Muscle of leg (tissue), 16 donors: ENCODE measurements at places on chromosomes 1 and 21.

GRCh38 chr1:11595285-11595684, 58.9 kb downstream of the FBXO2 start:
- DNase-seq, result no peak

- no peak for DNase-seq
Measured at GRCh38 chr1:40306296-40306695, 10.8 kb downstream of the COL9A2 start.

DNA sequence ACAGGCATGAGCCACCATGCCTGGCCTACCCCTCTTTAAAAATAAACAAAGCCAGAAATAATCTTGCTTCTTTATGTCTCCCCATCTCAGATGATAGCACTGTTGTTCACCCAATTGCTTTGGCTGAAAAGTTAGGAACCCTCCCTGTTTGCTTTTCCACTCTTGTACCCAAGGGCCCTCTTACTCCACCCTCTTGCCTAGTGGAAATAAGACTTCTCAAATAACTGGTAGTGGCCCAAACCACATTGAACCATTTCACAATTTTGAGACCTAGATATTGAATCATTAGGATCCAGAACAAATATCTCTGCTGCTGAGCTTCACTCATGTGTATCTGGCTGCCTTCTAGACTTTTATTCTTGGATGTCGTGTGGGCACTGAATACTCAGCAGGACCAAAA, 37.7 kb downstream of the RNF220 start:
- no peak for DNase-seq

GRCh38 chr1:41365772-41366454, 4.7 kb downstream of the FOXO6 start:
- DNase-seq, result peak; percentile 55

- peak; percentile 7 for DNase-seq
Measured at GRCh38 chr1:66671455-66671854, 80.8 kb upstream of the DYNLT5 start.

- peak; percentile 26 for DNase-seq
Measured at GRCh38 chr1:216983823-216984222, 260.6 kb upstream of the ESRRG start.

DNA sequence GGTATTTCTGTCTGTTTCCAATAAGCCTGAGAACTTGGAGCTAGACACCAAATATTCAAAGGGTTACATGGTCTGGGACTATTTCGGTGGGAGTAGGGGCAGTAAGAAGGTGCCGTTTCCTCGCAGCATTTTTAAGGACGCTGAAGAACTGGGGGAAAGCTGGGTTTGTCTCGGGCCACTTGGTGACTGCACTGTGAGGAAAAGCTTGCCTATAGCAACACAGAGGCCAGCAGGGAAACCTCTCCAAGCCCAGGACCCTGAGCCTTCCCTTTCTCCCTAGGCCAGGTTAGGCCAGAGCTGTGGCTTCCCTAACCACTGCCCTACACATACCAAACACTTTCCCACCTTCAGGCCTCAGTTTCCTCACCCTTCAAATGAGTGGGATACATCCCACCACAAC, 3.3 kb downstream of the GLIS1 start:
- DNase-seq, result no peak

- no peak for DNase-seq
Measured at GRCh38 chr1:10489291-10490055, 14.7 kb downstream of the PEX14 start.

- no peak for DNase-seq
Measured at GRCh38 chr1:244219802-244220201, 168.7 kb downstream of the ZBTB18 start.

- peak; percentile 50 for DNase-seq
Measured at GRCh38 chr1:47930210-47930840, 66.9 kb downstream of the TRABD2B start.

DNA sequence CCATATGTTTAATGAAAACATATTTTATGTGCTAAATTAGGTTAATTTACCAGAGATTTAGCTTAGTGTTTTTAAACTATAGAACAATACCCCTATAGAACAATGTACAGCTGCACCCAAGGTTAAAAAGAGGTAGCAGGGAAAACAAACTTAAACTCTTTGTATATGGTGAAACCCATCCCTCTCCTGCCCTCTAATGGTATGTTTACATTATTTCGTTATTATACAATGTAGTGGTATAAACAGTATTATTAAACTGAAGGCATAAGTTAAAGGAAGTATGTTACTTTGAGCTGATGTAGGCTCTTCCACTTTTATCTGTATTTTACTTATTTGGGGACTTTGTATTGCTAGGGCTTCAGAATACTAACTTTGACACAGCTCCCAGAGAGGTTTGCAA, 16.7 kb upstream of the ZYG11A start:
- DNase-seq, result no peak

- DNase-seq, result peak; percentile 83
Measured at GRCh38 chr1:39623053-39623452, 16.4 kb downstream of the HEYL start.

DNA sequence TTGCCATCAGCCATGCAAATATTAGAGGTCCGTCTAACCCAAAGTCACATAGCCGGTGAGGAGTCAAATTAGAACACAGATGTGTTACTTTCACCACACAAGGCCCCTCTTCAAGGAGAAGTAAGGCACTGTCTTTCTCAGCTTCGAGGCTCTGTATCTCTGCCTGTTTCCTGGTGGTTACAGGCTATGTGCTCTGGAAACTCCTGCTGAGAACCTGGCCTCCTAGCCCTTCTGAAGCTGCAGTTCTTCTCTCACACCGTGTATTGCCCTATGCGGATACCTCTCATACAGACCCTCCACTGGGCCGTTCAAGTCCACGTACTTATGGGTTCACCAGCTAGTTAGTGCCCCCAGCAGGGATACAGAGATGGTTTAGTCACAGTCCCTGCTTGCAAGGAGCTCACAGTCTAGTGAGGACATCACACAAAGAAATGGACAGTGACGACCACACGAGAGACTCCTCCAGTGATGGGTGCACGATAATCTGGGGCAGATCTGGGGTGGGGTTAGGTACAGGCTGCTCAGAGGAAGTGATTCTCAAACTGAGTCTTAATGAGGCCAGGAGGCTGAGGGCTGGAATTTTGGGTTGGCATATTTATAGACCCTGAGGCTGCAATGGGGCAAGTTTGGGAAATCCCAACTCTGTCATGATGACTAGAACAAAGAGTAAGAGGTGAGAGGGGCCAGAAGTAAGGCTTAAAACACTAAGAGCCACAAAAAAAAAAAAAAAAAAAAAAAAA, 22.8 kb upstream of the ELOA start:
- DNase-seq, result no peak

- DNase-seq, result peak; percentile 50
Measured at GRCh38 chr1:227789084-227790033, 26.1 kb upstream of the PRSS38 start.

DNA sequence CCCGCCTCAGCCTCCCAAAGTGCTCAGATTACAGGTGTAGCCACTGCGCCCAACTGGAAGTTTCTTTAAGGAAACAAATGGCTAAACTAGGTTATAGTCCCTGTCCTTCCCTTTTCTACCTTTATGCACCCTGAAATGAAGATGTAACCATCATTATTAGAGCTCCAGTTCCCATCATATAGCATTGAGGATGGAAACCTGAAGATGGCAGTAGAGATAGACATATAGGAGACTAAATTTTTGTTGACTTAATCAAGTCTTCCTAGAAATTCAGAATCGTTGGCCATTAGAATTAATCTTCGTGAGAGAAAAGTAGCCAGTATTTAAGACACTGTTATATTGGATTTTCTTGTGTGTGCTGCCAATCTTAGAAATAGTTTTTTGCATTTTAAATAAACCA, 1016.3 kb upstream of the NCAM2 start:
- no peak for DNase-seq

DNA sequence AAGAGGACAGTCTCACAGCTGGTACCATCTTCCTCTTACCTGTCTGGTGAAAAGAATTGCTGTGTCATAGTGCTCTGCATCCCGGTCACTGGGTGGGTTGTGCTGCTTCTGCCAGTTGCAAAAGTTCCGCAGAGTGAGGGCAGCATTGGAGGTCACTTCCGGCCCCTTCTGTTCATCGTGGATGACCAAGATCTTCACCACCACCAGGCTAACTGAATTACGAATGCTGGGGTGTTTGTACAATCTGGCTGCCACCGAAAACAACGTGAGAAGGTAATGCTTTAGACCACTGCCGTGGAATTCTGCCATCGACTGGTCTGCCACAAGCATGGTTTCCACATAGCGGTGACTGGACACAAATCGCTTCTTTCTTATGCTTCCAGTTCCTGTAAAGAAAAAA, 2.9 kb downstream of the ADAMTS1 start:
- peak; percentile 51 for DNase-seq

- DNase-seq, result peak; percentile 81
Measured at GRCh38 chr1:33300673-33301072, 20.2 kb downstream of the A3GALT2 start.

- no peak for DNase-seq
Measured at GRCh38 chr1:173347282-173347818, 129.8 kb upstream of the PRDX6 start.
